ENCODE measurements at places on chromosomes 2 and 18.
A peak's percentile ranks its signal among the peaks of the same experiment; 100 is the strongest.

DNA sequence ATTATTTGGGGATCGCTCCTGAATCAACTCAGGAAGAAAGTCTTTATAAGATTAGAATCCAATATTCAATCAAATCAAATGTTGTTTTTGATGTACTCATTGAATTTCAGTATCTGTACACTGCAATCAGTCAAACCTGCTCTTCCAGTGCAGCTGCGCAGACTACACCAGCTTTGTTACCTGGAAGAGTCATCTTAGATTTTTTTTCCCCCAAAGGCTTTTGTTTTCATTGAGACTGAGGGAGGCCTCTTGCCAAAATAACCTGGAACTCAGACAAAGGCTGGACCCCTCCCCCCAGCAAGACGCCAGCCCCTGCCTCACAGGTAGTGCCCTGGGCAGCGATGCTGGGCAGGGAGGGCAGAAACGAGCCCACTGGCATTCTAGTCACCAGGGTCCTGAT is 74.8 kb downstream of the ARHGEF4 start:
- no peak for DNase-seq

GRCh38 chr2:23354554-23354953 is 30.4 kb upstream of the KLHL29 start:
- DNase-seq = no peak

DNA sequence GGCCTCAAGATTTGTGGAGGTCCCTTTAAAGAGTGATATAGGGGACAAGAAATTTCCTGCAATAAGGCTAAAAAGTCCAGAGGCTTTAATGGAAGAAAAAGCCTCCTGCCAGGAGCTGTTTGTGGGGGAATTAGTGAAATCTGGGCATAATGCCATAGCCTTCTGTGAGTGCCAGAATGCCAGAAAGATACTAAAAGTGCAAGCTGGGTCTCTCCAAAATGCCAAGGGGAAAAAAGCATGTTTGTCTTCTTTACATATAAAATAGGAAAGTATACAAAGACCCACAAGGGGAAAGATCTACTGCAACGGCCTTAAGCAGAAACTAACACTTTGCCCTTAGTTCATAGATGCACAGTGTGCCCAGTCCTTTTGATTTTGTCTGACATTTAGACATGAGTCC is 647.7 kb upstream of the ZNF804A start:
- no peak for DNase-seq

DNA sequence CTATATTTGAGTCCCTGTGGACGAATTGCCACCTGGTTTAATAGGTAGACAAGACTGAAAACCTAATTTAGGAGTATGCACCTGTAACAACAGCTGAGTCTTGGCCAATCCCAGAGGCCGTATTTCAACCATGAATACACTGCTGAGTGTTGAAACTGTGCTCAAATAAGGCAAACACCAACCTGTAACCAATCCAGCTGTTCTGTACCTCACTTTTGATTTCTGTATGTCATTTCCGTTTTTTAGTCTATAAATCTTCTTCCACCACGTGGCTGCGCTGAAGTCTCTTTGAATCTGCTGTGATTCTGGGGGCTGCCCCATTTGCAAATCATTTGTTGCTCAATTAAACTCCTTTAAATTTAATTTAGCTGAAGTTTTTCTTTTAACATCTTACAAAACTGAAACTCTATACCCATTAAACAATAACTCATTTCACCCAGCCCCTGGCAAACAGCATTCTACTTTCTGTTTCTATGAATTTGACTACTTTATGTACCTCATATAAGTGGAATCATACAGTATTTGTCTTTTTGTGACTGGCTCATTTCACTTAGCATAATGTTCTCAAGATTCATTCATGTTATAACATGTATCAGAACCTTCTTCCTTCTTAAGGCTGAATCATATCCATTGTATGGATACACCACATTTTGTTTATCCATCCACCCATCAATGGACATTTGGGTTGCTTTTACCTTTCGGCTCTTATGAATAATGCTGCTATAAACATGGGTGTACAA is 7.5 kb upstream of the YPEL5 start:
- DNase-seq = no peak

DNA sequence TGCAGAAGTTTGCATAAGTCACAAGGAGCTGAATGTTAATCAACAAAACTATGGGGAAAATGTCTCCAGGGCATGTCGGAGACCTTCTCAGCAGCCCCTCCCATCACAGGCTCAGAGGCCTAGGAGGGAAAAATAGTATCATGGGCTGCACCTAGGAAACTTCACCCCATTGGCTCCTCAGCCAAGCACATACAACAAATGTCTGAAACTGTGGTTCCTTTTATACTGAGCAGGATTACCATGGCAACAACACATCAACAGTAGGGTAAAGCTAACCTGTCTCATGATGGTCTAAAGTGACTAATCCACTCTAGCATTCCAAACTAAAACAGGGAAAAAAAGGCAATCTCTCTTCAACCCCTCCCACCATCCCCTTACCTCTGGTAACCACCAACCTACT is 3.2 kb upstream of the NEMP2 start:
- peak; percentile 28 for DNase-seq

- DNase-seq = no peak
Measured at GRCh38 chr18:69944436-69944835, 3.2 kb downstream of the CD226 start.

DNA sequence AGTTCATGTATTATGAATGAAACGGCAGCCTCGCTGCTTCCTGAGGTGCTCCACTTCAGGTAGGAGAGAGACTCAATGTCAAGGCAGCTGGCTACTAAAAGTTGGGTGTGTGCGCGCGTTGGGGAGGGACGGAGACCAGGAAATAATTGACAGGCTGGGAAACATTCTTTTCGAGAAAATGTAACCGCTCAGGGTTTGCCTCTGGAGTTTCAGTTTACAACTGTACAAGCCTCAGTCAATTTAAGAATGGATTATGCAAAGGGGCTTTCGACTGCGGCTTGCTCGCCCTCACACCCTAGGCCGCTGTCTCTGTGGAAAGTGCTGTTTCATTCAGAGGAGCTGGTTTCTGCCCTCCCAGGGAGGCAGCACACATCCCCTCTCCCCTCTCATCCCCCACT is 4.4 kb upstream of the SPRED2 start:
- DNase-seq = no peak

- DNase-seq = no peak
Measured at GRCh38 chr18:61064911-61065310, 268.3 kb upstream of the CDH20 start.

DNA sequence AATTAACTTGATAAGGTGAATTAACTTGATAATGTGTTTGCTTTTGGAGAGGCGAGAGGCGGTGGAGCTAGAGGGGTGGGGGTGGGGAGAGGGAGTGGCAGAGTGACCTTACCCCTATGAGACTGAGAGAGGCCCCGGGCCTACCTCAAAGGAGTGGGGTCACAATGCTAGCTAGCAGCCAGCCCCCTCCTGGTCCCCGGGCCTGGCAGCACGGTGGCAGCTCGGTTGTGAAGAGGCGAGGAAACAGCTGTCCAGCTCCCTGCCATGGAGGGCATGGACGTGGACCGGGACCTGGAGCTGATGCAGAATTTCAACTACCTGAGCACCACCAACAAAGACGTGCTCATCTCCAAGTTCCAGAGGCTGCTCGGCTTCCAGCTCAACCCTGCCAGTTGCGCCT is 123.9 kb downstream of the RGPD3 start:
- no peak for DNase-seq

- no peak for DNase-seq
Measured at GRCh38 chr18:64850791-64851190, 701.9 kb upstream of the LINC00305 start.

GRCh38 chr18:55054021-55054990 is 95.0 kb upstream of the CCDC68 start:
- DNase-seq = no peak

DNA sequence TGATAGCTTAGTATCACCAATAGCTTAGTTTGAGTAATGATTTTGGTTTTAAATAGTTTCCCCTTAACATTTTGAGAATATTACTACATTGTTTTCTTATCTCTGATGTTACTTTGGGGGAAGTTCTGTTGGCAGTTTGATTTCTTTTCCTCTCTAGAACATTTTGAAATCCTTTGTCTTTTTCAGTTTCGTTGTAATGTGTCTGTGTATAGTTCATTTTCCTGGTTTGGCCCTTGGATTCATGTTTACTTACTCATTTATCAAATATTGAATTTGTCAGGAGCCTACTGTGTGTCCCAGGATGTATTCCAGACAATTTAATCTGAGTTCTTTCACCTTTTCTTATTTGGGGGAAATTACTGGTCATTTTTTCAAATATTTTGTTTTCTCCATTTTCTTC is 16.7 kb downstream of the ANKRD12 start:
- peak; percentile 50 for DNase-seq

All from fibroblast of pulmonary artery (primary cell).